Kidney epithelial cell (primary cell): ENCODE measurements at places on chromosomes 11 and 22. TPM values are rescaled to one million over a fixed set of nuclear protein-coding genes. Genes with fewer than 3 reads are reported as not detected.
A peak's percentile ranks its signal among the peaks of the same experiment; 100 is the strongest.

GRCh38 chr11:126415128-126415527, 59.6 kb downstream of the ST3GAL4 start:
- DNase-seq, result no peak

GRCh38 chr11:47352556-47352955, at the start of gene MYBPC3:
TSS of gene MYBPC3 (minus strand) at chr11:47352702. CDS start at chr11:47352647, 55 bp downstream.
- DNase-seq, result no peak

DNA sequence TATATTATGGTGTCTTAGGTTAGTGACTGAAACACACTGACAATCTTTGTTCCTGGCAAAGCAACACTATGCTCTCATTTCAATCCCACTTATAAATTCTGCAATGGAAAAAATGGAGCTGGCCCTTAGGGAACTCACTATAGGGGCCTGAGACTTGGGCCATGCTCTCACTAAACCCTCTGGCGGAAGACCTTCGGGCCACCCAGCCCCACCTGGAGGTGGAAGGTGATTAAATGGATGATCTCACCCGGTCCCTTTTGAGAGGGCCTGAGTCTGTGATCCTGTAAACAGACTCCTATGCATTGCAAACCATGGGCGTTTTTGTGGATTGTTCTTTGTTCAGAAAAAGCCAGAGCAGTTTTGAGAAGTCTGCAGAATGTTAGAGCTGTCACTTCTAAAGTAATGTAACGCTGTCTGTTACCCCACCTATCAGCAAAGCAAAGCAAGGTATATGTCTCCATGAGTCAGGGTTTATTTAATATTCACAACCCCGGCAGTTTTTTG, 17.0 kb upstream of the CDON start:
- no peak for DNase-seq

GRCh38 chr11:29125606-29126005, 891.2 kb downstream of the KCNA4 start:
- DNase-seq, result no peak

- no peak for DNase-seq
Observed at GRCh38 chr11:1219834-1220815, 2.7 kb upstream of the MUC5B start.

DNA sequence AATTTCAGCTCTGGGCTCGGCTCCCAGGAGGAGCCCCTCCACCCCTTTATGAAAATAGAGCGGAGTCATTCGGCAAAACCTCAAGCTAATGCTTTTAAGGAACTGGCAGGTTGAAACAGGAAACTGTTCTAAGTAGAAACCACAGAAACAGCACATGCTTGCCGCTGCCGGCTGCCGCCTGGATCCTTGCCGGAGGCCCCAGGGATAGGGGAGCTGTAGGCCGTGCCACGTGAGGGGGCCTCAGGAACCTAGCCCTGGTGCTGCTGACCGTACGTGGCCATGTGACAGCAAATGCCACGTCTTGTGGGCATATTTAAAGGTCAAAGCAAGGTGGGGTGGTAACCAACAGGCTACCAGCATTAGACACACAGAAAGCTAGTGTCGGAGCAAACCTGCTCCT, 77.9 kb upstream of the TIMP3 start:
- peak; percentile 18 for DNase-seq

Gene GRIK4
- 0.14 and 0.17 TPM in 2 replicates for total RNA-seq

Gene PATE4
- not detected in 2 replicates for total RNA-seq
